ENCODE measurements at places on chromosomes 7 and 10.

DNA sequence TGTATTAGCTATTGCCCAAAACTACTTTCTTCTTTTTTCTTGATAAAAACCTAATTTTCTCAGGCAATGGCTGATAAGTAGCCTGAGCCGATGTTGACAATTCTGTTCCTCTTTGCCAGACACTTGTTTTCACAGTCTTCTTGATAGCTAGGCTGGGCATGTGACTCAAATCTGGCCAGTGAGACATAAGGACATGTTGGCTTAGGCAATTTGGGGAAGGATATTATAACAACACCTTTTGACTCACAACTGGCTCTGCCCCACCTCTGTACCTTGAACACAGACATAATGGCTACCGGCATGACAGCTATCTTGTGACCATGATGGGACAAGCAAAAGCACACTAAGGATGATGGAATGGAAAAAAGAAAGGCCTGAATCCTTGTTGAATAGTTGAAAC lies 72.9 kb upstream of the GPR22 start:
- DNase-seq: no peak

DNA sequence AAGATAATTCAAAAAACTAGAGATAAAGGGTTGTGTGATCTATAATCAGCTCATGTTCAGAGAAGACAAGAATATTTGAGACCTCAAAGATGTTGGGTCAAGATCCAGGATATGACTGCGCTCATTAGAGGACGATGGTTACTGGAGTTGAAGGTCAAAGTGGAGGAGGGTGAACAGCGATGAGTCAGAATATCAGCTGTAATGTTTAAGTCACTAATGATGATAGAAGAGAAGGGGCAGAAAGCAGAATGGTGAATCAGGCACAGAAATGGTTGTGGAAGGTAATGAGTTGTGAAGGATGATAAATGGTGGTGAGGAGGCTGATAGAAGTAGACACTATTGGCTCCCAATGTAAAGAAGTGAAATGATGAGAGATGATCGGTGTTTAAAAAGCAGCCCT lies 540.3 kb downstream of the INHBA start:
- no peak for DNase-seq

DNA sequence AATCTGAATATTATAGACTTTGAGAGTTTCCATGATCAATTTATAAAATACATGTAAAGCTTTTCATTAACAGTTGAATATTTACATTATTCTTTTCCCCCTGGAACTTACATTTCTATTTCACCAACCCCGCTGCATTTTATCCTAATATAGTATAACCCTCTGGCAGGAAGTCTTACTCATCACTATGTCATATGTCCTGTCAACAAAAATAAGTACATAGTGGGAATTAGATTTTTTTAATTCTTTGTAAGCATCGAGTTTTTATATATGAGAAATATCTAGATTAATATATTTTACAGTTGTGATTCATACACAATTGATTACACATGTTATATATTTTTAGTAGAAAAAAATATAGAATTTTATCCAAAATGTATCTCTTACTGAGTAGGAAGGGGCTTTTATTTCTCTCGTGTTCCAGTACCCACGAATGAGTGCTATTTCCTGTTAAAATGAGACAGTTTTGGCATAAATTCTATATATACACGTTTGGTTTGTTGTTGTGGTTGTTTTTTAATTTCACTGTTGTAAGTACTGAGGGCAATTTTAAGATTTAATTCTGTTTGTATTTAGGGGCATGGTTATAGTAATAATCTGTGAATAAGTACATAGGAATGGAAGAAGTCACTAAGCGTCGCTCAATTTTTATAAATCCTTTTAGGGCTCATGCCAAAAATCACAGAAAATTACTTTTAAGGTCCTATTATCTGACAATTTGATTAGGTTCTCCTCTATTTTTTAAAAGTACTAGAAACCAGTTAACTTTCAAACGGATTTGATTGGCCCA lies 87.1 kb downstream of the HECW1 start:
- DNase-seq: no peak

DNA sequence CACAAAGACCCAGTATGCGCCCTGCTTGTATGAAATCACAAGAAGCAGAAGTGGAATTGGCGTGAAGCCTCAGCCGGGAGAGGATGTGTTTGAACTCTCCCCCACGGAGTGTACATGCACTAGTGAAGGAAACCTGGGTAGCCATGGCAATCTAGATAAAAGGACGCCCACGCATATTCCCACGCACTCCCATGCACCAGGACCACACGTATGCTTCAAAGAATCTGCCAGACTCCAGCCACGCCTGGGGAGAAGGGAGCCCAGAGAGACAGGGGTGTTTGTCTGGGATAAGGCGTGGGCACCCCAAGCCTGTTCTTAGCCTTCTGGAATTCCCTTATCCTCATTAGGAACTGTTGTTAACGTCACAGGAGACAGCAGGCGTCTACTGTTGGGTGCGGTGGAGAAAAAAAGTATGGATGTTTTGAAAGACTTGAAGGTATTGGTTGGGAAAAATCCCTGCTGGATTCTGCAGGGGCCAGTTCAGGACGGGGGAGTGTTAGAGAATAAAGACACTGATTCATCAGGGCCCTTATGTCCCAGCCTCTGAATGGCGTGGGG lies 28.9 kb upstream of the ECHDC3 start:
- no peak for DNase-seq

GRCh38 chr7:3206771-3207191 lies 94.3 kb upstream of the SDK1 start:
- no peak for DNase-seq

- no peak for DNase-seq
These were observed 88.9 kb upstream of the KLF6 start for GRCh38 chr10:3873728-3874461.

- no peak for DNase-seq
These were observed 60.5 kb downstream of the GTF2IRD1 start for GRCh38 chr7:74514131-74514591.

GRCh38 chr7:75924889-75925288 lies 9.9 kb downstream of the POR start:
- DNase-seq: no peak

All from occipital lobe (tissue), 3 donors.